ENCODE measurements at places on chromosomes 12 and 14. TPM values are rescaled to one million over a fixed set of nuclear protein-coding genes. Genes with fewer than 3 reads are reported as not detected.

The TSPAN8 gene
- total RNA-seq, result 39.6 TPM

The DPF3 gene
- not detected for total RNA-seq

The SLC2A14 gene
- total RNA-seq, result not detected

The SPATA7 gene
- total RNA-seq, result 42.9 TPM

GRCh38 chr14:61747342-61747741, 14.9 kb upstream of the SNAPC1 start:
- DNase-seq, result no peak
